Left lung (tissue), 14 donors: ENCODE measurements at places on chromosomes 7 and 10. TPM values are rescaled to one million over a fixed set of nuclear protein-coding genes. Genes with fewer than 3 reads are reported as not detected.

TBATA gene
- total RNA-seq = not detected

SPDYE6 gene
- total RNA-seq = not detected

HNRNPA2B1 gene
- total RNA-seq = 456 TPM

TLX1 gene
- total RNA-seq = not detected

NCF1 gene
- 8.7 TPM for total RNA-seq

MACC1 gene
- total RNA-seq = 36.2 TPM

ANKRD61 gene
- 0.29 TPM for total RNA-seq

IFIT1B gene
- total RNA-seq = not detected

LRRC61 gene
- 9.0 TPM for total RNA-seq

IFIT3 gene
- 36.2 TPM for total RNA-seq

NKX2-3 gene
- not detected for total RNA-seq

TPK1 gene
- total RNA-seq = 9.3 TPM

CDK13 gene
- 38.0 TPM for total RNA-seq

DNA sequence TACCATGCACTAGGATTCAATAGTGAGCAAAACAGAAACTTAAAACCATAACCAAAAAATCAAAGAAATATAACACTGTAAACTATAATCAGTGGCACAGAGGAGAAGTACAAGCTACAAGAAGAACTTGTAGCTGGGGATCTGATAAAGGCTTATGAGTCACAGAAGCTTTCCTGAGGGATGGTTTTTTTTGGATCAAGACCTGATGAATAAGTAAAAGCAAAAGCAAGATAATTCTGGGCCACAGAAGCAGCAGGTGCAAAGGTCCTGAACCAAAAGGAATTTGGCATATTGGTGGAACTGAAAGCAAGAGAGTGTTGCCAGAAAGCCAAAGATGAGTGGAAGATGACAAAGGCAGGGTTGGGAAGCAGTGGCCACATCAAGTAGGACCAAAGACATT lies 37.4 kb upstream of the BET1 start:
- H3K27ac ChIP-seq = no peak overlapping the region
- no peaks in the 10 kb centered on the region for H3K36me3 ChIP-seq
- H3K4me1 ChIP-seq = no peaks in the 10 kb centered on the region
- H3K4me3 ChIP-seq = no peak overlapping the region
- no peak for DNase-seq

DNA sequence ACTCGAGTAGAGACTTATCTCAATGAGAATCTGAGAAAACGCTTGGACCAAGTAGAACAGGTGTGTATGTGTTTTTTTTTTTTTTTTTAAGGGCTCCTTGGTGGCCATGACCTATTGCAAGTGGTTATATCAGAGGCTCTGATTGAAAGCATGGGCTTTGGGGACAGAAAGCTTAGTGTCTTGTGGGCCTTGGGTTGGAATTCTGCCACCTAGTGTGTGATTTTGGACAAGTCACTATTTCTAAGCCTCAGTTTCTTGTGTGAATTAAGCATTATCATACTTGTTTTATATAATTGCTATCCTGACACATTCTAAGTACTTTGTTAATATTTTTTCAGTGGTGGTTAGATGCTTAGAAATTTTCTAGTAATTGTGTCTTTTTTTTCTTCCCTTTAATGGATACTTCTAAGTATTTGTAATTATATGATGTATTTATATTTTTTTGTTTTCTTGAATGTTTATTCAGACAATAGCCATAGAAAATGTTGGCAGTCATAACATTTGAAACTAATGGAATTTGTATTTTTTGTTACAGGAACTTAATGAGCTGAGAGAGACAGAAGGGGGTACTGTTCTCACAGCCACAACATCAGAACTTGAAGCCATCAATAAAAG lies 33.1 kb downstream of the SMC3 start:
- no peak overlapping the region for H3K4me3 ChIP-seq
- H3K36me3 ChIP-seq = peaks cover 94% of the 10 kb centered on the region
- no peak overlapping the region for H3K27ac ChIP-seq
- H3K27me3 ChIP-seq = no peaks in the 10 kb centered on the region

DNA sequence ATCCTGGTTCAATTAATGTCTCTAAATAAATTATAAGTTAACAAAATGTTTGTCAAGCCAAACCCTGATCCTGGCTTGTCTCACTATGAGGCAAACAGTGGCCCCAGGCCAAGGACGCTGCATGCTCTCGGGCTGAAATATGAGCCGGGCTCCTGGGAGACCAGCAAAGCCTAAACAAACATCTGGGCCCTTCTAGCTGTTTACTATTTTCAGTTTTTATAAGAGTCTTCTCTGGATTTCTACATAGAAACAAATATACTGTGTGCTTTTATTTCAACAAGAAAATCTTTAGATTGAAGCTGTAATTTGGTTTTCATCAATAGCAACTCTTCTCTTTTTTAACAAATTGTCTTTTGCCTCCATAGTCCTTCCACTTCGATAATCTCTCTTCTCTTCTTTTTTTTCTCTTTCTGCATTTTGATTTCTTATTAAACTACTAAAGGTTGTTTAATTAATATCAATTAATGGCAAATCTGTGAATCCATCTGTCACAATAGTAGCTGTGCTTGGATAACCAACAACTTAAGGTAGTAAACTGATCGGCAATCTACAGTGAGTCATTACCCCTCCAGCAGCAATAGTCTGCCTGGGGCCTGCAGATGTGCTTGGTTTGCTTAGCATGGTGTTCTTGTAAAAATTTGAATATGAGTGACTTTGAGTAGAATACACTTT lies 83.3 kb upstream of the DNAJC1 start:
- no peaks in the 10 kb centered on the region for H3K27me3 ChIP-seq
- H3K4me1 ChIP-seq = no peaks in the 10 kb centered on the region
- H3K27ac ChIP-seq = peak overlapping the region; percentile 26

- H3K27me3 ChIP-seq = no peaks in the 10 kb centered on the region
- no peak overlapping the region for H3K4me3 ChIP-seq
- no peaks in the 10 kb centered on the region for H3K4me1 ChIP-seq
- DNase-seq = no peak
- no peak overlapping the region for H3K27ac ChIP-seq
- H3K36me3 ChIP-seq = no peaks in the 10 kb centered on the region
Observed at GRCh38 chr7:124603066-124603465, 162.5 kb downstream of the GPR37 start.

GRCh38 chr7:126450269-126450671 lies 802.5 kb downstream of the GRM8 start:
- H3K27ac ChIP-seq = no peak overlapping the region
- no peaks in the 10 kb centered on the region for H3K27me3 ChIP-seq
- no peaks in the 10 kb centered on the region for H3K36me3 ChIP-seq
- DNase-seq = no peak

GRCh38 chr10:43138757-43139241 lies 554 bp downstream of the CSGALNACT2 start:
- H3K4me3 ChIP-seq = peak overlapping the region; percentile 96
- DNase-seq = no peak
- peak overlapping the region; percentile 97 for H3K27ac ChIP-seq
- H3K36me3 ChIP-seq = no peaks in the 10 kb centered on the region

GRCh38 chr10:125774581-125775191 lies 935 bp downstream of the MMP21 start:
- no peak overlapping the region for H3K27ac ChIP-seq
- no peaks in the 10 kb centered on the region for H3K4me1 ChIP-seq
- H3K4me3 ChIP-seq = no peak overlapping the region
- peak; percentile 79 for DNase-seq
- no peaks in the 10 kb centered on the region for H3K36me3 ChIP-seq
- no peaks in the 10 kb centered on the region for H3K27me3 ChIP-seq

DNA sequence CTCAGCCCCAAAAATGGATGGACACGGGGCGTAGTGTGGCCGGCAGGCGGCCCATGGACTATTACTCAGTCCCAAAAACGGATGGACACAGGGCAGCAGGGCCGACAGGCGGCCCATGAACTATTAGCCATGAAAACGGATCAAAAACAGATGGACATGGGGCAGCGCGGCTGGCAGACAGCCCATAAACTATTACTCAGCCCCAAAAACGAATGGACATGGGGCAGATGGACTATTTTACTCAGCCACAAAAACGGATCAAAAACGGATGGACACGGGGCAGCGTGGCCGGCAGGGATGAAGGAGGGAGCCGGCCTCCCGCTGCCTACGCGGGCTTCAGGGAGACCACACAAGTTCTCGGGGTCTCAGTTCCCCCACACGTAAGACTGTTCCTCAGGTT lies 32.9 kb downstream of the GPER1 start:
- H3K4me1 ChIP-seq = peaks cover 21% of the 10 kb centered on the region
- H3K4me3 ChIP-seq = no peak overlapping the region
- no peaks in the 10 kb centered on the region for H3K36me3 ChIP-seq
- no peak for DNase-seq

GRCh38 chr7:142910481-142910880 lies 23.1 kb downstream of the TRPV5 start:
- H3K27ac ChIP-seq = no peak overlapping the region

GRCh38 chr7:102075126-102075525 lies 211.5 kb upstream of the SH2B2 start:
- no peak overlapping the region for H3K27ac ChIP-seq
- no peaks in the 10 kb centered on the region for H3K27me3 ChIP-seq
- H3K4me3 ChIP-seq = no peak overlapping the region

GRCh38 chr7:33418251-33418701 lies 288.9 kb downstream of the BBS9 start:
- H3K27me3 ChIP-seq = no peaks in the 10 kb centered on the region
- no peak overlapping the region for H3K4me3 ChIP-seq
- no peaks in the 10 kb centered on the region for H3K4me1 ChIP-seq
- no peak overlapping the region for H3K27ac ChIP-seq

DNA sequence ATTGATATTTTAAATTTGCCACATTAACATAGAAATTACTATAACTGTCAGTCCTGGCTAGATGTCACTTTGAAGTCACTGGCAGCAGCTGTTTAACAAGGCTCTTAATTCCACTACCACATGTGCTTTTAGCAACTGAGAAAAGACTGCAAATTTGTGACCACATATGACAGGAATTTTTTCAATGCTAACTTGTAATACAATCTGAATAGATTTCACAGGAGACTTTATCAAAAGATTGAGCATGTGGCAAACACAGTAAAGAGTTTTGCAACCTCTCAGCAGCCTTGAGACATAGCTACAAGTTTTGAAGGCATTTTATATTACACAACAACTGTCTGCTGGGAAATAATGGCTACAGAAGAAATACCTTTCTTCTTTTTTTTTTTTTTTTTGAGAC lies 73.0 kb downstream of the MICU1 start:
- no peak for DNase-seq
- peak overlapping the region; percentile 70 for H3K27ac ChIP-seq
- H3K4me1 ChIP-seq = no peaks in the 10 kb centered on the region
- no peak overlapping the region for H3K4me3 ChIP-seq

DNA sequence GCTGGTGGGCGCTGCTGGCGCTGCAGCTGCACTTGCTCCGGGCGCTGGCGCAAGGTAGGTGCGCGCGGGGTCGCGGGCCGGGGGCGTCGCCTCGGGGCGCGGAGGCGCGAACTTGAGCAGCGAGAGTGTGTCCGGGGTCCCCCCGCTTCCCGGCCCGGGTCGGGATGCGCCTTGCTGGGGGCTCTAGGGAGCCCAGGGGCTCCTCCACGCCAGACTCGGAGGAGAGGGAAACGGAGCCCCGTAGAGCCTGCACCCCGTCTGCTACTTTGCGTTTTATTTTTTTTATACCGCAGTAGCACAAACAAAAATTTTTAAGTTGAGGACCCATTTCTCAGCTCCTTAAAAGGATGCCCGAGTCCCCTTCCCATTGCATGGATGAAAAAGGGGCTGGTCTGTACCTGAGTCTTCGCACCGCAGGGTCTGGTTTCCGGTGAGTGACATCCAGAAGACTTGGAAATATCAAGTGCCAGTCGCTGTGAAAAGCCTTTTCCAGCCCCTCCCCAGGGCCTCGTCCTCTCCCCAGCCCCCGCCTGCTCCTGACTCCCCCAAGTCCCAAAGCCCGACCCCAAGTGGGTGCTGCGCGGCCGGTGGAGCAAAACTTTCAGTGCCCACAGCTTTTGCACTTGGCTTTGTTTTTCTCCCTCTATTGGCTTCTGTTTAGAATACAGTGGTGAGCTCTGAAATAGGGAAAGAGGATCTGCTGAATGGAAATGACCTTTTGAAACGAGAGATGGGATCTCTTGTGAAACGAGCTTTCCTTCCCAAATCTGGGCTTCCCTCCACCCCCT lies 973 bp downstream of the SDK1 start:
- H3K4me3 ChIP-seq = peak overlapping the region; percentile 42
- H3K36me3 ChIP-seq = no peaks in the 10 kb centered on the region
- DNase-seq = peak; percentile 36
- peaks cover 16% of the 10 kb centered on the region for H3K4me1 ChIP-seq

DNA sequence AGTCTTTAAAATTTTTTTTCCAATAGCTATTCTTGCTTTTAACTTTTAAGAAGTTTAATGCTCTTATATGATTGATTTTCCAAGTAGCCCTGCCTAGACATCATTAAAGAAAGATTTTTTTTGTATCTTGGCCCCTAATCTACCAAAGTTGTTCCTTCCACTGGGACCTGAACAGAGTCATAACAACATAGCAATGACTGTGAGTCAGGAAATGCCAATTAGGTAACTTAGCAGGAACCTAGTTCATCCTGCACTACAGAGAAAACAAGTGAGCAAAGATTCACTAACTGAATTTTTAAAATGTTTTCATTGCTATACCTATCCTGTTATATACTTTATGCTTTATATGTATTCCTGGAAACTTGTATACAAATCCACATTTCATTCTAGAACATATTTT lies 284.7 kb downstream of the BICC1 start:
- no peak overlapping the region for H3K4me3 ChIP-seq
- H3K27me3 ChIP-seq = no peaks in the 10 kb centered on the region
- H3K36me3 ChIP-seq = no peaks in the 10 kb centered on the region
- no peak overlapping the region for H3K27ac ChIP-seq

GRCh38 chr7:55083206-55083605 lies 64.4 kb downstream of the EGFR start:
- no peaks in the 10 kb centered on the region for H3K36me3 ChIP-seq
- DNase-seq = no peak
- no peak overlapping the region for H3K4me3 ChIP-seq
- H3K4me1 ChIP-seq = peaks cover 50% of the 10 kb centered on the region

DNA sequence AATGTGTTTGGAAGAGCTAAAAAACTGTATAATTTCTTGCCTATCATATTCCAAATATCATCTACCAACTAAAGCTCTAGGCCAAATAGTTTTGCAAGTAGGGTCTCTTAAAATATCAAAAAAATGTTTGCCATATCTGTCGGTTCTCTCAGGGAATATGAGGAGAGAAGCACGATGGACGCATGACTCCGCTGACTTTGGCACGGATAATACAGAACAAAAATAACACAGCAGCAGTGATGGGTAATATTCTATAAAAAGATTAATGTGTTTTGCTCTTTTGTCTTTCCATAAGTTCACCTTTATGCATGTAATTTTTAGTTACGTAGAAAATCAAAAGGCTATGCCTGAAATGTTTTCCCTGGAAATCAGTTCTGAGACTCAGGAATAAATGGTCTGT lies 919 bp upstream of the IDI2 start:
- no peak for DNase-seq
- no peak overlapping the region for H3K4me3 ChIP-seq
- no peaks in the 10 kb centered on the region for H3K27me3 ChIP-seq
- no peaks in the 10 kb centered on the region for H3K4me1 ChIP-seq
- H3K27ac ChIP-seq = no peak overlapping the region
